ENCODE measurements at places on chromosomes 6 and 20.

DNA sequence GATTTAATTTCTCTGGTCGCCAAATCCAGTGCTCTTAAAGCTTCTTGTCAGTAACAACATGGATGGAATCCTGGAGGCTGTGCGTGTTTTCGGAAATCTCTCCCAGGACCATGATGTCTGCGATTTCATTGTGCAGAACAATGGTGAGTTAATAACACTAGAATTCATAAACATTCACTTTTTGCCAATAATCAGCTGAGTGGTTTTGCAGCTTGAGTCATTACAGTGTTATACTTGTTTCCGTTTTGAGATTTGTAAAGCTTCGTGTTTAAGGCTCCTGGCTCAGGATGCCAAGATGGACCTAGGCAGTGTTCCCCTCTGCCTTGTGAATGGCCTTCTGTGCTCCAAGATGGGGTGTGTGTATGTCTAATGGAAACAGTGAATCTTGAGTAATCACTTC is 113.8 kb downstream of the ARMC2 start:
- no peak for DNase-seq

- DNase-seq = peak; percentile 46
These were observed 644 bp downstream of the RBL1 start for GRCh38 chr20:37095108-37095598.

- no peak for DNase-seq
These were observed 40.4 kb upstream of the ARG1 start for GRCh38 chr6:131532580-131533039.

- DNase-seq = no peak
These were observed 23.7 kb upstream of the CFAP206 start for GRCh38 chr6:87384038-87384437.

- DNase-seq = no peak
These were observed 11.9 kb downstream of the GPX5 start for GRCh38 chr6:28537509-28538140.

GRCh38 chr20:3248167-3248992 is 9.4 kb upstream of the SLC4A11 start:
- DNase-seq = peak; percentile 23

- DNase-seq = no peak
These were observed 69.6 kb upstream of the TFB1M start for GRCh38 chr6:155383913-155384312.

- no peak for DNase-seq
These were observed 567 bp downstream of the HS3ST5 start for GRCh38 chr6:114342086-114342825.

- DNase-seq = no peak
These were observed 64.0 kb upstream of the ADGRF4 start for GRCh38 chr6:47634210-47635047.

- peak; percentile 62 for DNase-seq
These were observed 807 bp downstream of the TBC1D20 start for GRCh38 chr20:461254-462198.

GRCh38 chr20:16531485-16531884 is 41.8 kb downstream of the KIF16B start:
- DNase-seq = no peak

DNA sequence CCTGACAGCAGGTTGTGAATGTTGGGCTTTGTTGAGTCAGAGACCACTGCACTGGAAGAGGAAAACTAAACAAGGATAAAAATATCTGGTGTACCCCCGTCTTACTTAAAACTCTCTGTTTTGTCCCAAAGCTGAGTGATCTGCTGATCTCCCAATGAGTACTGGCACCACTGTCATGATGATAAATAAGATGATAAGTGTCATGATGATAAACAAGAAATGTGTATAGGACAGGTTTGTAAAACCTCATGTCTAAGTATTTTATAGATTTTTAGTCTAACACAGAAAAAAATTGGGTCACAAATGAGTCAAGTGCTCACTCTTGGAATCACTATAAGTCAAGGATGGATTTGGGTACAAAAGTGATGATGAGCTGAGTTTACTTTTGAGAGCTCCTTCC is 8.5 kb upstream of the SIM1 start:
- DNase-seq = no peak

- DNase-seq = no peak
These were observed 2.4 kb upstream of the SCRT2 start for GRCh38 chr20:677957-678356.

- no peak for DNase-seq
These were observed 11.4 kb upstream of the TAF8 start for GRCh38 chr6:42038811-42039408.

GRCh38 chr6:52285177-52286068 is 881 bp upstream of the MCM3 start:
- DNase-seq = peak; percentile 52

DNA sequence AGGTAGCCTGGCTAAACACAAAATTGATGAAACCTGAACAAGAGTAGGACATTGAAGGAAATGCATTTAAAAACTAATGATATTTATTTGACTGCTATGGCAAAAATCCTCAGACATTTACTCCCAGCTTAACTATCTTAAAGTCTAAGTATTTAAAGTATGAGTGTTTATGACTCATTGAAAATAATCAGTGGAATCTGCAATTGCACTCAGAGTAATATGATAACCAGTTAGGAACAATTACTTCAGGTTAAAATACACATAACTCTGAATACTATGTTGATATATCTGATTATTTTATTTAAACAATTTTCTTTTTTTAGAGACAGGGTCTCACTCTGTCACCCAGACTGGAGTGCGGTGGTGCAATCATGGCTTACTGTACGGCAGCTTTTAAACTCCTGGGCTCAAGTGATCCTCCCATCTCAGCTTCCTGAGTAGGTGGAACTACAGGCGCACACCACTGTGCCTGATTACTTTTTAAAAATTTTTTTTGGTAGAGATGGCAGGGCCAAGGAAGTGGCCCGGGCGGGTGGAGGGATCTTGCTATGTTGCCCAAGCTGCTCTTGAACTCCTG is 43.9 kb downstream of the FILIP1 start:
- no peak for DNase-seq

DNA sequence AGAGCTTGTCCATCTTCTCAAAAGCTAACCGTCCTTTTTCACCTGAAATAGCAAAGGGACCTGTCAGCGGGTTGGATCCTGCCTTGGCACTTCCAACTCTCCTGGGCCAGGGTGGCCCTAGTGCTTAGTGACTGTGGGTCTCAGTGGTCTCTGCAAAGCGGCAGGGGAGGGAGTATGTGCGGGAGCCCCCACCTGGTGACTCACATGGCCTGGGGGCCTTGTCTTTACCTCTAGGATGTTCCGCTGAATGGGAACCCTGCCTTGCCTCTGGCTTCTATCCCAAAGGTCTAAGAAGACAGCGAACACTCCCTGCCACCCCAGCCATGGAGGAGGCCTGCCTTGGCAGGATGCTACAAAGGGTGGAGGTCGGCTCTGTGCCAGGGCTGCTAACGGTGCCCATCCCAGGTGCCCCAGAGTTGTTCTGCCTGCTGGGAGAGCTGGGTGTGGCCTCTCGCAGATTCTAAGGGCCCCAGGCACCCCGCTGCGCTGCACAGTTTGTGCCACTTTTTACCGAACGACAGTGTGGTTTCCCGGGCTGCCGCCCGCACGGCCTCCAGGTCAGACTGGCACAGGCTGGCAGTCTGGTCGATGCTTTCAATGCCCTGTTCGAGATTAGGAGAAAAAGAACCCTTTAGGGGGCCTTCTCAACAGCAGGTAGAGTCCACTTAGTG is 77.2 kb downstream of the PTPN1 start:
- DNase-seq = no peak

DNA sequence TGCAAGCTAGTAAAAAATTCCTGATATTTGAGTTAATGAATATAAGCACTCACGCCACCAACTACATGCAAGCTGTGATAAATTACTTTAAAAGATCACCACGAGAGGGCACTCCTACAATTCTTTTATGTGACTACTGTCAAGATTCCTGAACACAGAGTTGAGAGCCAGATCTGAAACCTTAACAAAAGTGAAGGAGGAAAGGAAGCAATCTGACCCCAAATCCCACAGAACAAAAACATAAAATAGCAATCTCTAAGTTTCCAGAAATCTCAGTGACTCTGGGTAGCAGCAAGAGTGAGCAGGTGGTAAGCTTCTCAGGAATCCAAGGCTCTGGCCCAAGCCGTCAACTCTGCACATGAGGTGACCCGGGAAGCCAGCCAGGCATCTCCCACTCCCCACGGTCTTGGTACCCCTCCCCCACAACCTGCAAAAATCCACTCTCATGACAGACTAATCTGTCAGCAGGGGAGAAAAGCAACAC is 55.1 kb downstream of the STAU1 start:
- peak; percentile 40 for DNase-seq

GRCh38 chr6:170113141-170113540 is 177.7 kb downstream of the DLL1 start:
- DNase-seq = no peak

DNA sequence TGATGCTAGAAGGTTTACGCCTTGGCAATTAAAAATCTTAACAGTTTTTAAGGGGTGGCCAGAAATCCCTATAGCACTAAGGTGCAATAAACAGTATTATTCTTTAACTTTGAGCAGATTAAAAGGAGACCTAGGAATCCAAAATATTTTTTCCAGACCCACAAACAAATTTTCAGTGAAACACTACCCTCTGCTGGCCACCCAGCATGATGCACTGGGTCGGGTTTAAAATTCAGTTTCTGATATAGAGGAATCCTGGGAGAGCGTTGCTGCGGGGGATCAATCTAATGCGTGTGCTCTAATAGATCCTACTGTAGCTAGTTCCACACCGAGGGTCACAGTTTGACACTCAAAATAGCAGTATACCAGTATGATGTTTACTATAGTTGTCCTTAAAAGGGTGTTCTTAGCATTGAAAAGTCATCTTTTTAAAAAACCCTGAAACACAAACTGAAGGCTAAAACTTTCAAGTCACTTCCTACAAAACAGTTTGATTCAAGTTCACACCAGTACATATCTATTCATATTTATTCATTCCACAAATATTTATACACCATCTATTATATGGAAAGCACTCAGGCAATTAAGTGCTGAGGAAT is 10.2 kb downstream of the UBE3D start:
- peak; percentile 62 for DNase-seq

- no peak for DNase-seq
These were observed 464.4 kb upstream of the CHD6 start for GRCh38 chr20:42082611-42083010.

DNA sequence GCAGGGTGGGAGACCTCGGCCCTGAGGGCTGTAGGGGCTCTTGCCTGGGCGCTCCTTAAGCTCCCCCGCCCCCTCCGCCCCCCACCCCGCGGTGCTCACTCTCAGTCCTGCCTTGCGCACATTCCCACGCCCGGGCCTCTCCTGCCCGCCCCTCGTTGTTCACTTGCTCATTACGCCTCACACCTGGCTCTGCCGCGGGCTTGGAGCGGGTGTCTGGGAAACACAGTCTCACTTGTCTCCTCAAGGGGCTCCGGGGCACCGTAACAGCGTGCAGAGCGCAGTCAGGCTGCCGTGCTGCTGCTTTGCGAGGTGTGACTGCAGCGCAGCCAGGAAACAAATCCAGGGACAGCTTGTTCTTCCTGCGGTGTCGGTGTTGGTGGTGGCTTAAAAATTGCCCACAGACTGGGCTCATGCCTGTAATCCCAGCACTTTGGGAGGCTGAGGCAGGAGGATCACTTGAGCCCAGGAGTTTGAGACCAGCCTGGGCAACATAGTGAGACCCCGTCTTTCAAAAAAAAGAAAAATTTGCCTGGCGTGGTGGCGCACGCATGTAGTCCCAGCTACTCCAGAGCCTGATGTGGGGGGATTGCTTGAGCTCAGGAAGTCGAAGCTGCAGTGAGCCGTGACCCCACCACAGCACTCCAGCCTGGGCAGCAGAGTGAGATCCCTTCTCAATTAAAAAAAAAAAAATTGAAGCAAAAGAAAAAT is 4.6 kb downstream of the NPBWR2 start:
- peak; percentile 24 for DNase-seq

- no peak for DNase-seq
These were observed 28.7 kb downstream of the COX4I2 start for GRCh38 chr20:31666258-31667042.

GRCh38 chr6:52503851-52504781 is 72.7 kb downstream of the TRAM2 start:
- no peak for DNase-seq

DNA sequence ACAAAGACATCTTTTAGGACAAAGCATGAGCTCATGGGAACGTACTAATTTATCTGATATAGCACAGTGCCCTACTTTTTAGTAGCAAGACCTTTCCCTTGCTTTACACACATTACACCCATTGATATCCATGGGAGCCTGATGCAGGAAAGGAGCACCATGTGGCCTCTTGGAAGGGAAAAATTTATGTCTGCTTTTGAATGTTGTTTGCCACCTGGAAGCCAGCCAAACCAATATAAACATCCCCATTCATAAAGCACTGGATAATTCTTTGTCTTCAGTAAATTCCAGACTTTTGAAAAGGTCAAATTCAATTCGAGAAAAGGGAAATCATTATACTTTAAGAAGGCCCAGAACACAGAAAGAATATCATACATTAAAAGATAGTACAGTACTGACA is 152.3 kb upstream of the BEND6 start:
- DNase-seq = no peak

DNA sequence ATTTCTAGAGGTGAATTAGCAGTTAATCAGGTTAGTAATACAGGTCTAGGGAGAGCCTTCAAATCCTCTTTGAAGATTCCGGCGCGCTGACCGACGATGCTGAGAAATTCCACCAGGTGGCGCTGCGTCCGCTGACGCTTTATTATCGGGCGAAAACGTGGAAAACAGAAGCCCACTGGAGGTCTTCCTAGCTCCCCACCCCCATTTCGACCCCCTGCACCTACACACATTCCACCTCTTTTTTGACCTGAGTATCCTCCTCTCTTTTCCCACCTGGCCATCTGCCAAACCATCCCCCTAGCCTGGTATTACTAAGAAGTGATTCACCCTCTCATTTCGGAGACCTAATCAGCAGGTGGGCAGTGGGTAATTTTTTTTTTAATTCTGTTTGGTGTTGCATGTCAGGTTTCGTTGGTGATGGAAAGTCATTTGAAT is 65.4 kb upstream of the RIN2 start:
- DNase-seq = peak; percentile 57

- DNase-seq = peak; percentile 80
These were observed 98.3 kb downstream of the RAMACL start for GRCh38 chr6:166488076-166488685.

GRCh38 chr6:159013229-159013628 is 13.2 kb upstream of the RSPH3 start:
- no peak for DNase-seq

DNA sequence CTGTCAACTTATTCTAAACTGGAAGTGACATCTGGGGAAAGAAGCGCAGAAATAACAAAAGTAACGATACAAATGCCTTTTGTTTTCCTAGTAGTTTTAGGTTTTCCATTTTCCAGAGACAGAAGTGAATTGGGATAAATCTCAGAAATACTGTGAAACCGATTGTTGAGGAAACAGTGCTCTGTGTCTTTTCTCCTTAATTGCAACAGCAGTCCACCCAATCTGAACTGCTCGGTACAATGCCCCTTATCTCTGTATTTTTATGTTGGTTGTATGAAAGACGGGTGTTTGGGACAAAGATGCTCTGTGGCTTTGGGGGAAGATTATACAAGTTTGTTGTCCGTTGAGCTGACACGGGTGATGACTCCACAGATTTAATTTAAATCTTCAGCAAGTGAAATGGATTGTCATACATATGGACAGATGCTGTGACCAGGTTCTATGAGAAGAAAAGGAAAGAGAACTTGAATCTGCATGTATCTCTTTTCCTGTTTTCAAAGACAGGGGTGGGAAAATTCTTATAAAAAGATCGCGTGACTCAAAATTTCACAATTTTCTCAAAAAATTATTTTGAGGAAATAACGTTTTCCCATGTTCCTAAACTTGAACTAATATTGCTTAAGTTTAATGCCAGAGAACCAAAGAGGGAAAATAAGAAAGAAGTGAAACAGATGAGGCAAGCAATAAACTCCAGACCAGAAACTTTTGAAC is 41.2 kb downstream of the SASH1 start:
- DNase-seq = no peak

GRCh38 chr6:104484626-104485025 is 375.1 kb downstream of the HACE1 start:
- DNase-seq = no peak

Data from germinal center (tissue), 1 donor.